Neural cell (in vitro differentiated cells): ENCODE measurements at places on chromosomes 2 and 18. TPM values are rescaled to one million over a fixed set of nuclear protein-coding genes. Genes with fewer than 3 reads are reported as not detected.

Gene SAG
- 1.1 TPM in 1 of 2 replicates, not detected in the other for polyA plus RNA-seq

Gene LOXHD1
- not detected in 2 replicates for polyA plus RNA-seq

Gene APOB
- not detected in 2 replicates for polyA plus RNA-seq

Gene OR6B2
- polyA plus RNA-seq: not detected in 2 replicates

Gene SLC16A14
- 125 and 128 TPM in 2 replicates for polyA plus RNA-seq

Gene PSMA8
- polyA plus RNA-seq: not detected in 2 replicates

Gene RAPGEF4
- 10.0 and 10.4 TPM in 2 replicates for polyA plus RNA-seq

Gene FAM110C
- polyA plus RNA-seq: 0.10 and 0.21 TPM in 2 replicates

Gene IL1A
- 0.14 TPM in 1 of 2 replicates, not detected in the other for polyA plus RNA-seq

Gene LBX2
- not detected in 2 replicates for polyA plus RNA-seq

Gene RNPEPL1
- polyA plus RNA-seq: 16.1 and 23.3 TPM in 2 replicates

Gene ALK
- 7.1 and 10.1 TPM in 2 replicates for polyA plus RNA-seq

Gene STPG4
- 0.98 TPM in 1 of 2 replicates, not detected in the other for polyA plus RNA-seq

Gene SERPINB11
- polyA plus RNA-seq: not detected in 2 replicates

Gene MRPS5
- polyA plus RNA-seq: 155 and 167 TPM in 2 replicates

Gene LIPT1
- 2.8 and 6.1 TPM in 2 replicates for polyA plus RNA-seq

Gene CAPN14
- 2.1 and 3.0 TPM in 2 replicates for polyA plus RNA-seq

Gene C2orf78
- polyA plus RNA-seq: not detected in 2 replicates

Gene CCDC141
- 0.27 and 0.34 TPM in 2 replicates for polyA plus RNA-seq

Gene RPL37A
- polyA plus RNA-seq: 1,507 and 1,655 TPM in 2 replicates

Gene GAL3ST2
- not detected in 2 replicates for polyA plus RNA-seq

Gene CFAP221
- 7.0 and 8.4 TPM in 2 replicates for polyA plus RNA-seq

Gene SLC9A4
- polyA plus RNA-seq: 0.06 and 0.15 TPM in 2 replicates

Gene INO80C
- 28.2 and 30.5 TPM in 2 replicates for polyA plus RNA-seq
